ENCODE measurements at places on chromosomes 2 and 18.

GRCh38 chr2:201644001-201644400 lies 698 bp upstream of the TMEM237 start:
- peak; percentile 57 for DNase-seq

- no peak for DNase-seq
Measured at GRCh38 chr2:168895771-168896170, 5.3 kb upstream of the G6PC2 start.

DNA sequence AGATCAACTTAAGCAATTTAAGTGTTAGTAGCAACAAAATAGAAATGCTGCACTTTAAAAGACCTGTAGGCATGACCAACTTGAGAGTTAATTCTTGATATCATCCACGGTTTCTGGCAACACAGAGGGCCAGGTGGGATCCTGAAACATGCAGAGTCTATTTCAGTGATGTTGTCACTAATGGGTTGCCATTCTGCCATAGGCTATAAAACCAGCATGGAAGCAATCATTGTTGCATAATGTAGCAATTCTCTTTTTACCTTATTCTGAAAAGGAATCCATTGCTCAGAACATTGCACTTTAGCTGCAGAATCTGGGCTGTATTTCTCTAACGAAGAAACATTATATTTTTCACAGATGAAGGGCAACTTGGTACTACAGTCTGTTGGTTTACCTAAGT lies 53.9 kb upstream of the CD302 start:
- no peak for DNase-seq

DNA sequence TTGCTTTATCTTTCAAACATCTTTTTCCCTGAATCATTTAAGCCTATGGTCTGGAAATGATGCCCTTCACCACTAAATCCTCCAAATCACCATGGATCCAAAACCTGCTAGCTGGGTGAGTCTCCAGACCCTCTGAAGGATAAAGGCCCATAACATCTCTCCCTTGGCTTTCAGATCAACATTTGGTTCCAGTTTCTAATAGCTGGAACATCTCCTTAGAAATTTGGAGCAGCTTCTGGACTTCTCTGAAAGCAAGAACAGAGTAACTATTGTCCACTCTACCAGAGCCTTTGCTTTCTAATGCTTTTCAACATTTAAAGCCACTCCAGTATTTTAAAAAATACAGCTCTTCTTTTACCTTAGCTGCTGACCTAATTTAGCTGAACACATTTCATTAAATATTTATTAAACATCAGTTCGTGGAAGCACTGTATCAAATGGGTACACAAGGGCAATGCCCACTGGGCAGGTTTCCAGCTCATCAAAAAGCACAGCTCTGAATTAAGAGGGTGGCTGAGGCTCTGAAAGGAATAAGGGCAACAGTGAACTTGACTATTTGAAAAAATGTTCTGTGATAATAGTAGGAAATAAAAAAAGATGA lies 75.3 kb downstream of the GALNT3 start:
- no peak for DNase-seq
